ENCODE measurements at places on chromosomes 13 and 19.
A peak's percentile ranks its signal among the peaks of the same experiment; 100 is the strongest.

- H3K27ac ChIP-seq = no peak overlapping the region
- peak; percentile 33 for DNase-seq
These were observed 533 bp downstream of the LRCH1 start for GRCh38 chr13:46553521-46553885.

DNA sequence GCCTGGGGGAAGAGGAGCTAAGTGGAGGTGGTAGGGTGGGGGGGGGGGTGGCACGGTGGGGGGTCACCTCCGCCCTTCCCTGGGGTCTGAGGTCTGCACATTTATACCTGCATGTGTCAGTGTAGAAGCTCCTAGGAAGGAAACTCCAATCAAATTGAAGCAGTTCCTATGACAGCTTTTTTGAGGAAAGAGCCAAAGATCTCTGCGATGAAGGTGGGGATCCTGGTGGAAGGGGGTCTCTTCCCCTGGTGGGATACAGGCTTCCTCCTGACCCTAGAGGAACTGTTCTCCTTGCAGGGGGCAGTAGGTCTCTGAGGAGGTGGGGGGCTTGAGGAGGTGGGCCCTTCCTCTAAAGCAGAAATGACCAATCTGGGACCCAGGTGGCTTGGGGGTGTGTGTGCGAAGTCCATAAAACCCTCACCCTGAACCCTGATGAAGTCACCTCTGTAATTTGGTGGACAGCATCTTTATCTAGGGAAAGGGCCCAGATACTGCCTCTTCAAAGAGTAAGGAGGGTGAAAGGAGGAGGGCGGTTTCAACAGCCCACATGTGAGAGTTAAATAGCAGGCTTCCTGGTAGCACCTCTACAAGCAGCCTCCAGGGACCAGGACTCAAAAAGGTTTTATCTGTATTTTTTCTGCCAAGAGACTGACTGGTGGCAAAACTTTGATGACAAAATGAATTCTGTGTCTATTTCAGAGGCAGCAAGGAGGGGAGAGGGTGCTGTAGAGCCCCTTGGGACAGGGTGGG, 12.9 kb downstream of the RANBP3 start:
- no peak overlapping the region for H3K4me3 ChIP-seq
- no peak for DNase-seq
- no peak overlapping the region for H3K27ac ChIP-seq
- no peaks in the 10 kb centered on the region for H3K36me3 ChIP-seq

- H3K4me1 ChIP-seq = no peaks in the 10 kb centered on the region
- H3K27ac ChIP-seq = no peak overlapping the region
- peaks cover 15% of the 10 kb centered on the region for H3K27me3 ChIP-seq
- H3K36me3 ChIP-seq = peaks cover 57% of the 10 kb centered on the region
- no peak for DNase-seq
- no peak overlapping the region for H3K4me3 ChIP-seq
These were observed 112.1 kb downstream of the B3GLCT start for GRCh38 chr13:31311921-31312320.

DNA sequence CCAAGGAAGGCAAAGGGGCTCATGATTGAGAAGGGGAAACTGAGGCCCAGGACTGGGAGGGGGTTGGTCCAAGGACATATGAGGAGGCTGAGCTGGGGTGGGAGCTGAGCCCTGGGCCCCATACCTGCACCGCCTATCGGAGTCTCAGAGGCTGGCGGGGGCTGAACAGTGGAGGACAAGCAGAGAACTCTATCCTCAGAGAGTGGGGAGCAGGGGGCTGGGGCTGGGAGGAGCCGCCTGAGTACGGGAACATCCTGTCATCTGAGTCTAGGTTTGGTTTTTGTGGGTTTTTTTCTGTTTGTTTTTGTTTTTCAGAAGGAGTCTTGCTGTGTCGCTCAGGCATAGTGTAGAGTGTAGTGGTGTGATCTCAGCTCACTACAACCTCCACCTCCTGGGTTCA, 6.2 kb downstream of the ARRDC2 start:
- no peaks in the 10 kb centered on the region for H3K4me1 ChIP-seq
- H3K4me3 ChIP-seq = no peak overlapping the region
- peaks cover 2% of the 10 kb centered on the region for H3K36me3 ChIP-seq
- H3K27ac ChIP-seq = no peak overlapping the region

DNA sequence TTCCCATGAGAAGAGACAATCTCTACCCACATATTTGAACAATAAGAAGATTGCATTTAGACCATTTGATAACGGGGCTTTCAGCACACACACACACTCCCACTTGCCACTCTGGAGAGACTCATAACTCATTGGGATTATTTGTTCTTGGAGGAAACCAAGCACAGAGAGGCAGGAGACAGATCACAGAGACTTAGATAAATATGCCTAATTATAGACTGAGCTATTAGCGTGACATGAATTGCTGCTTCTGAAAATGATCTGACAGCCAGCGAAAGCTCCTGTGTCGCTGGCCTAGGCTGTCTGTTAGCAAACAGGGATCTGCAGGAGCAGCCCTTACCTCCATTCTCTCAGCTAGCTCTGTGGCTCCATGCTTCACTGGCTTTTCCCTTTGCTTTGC, 111.4 kb downstream of the CCNA1 start:
- peaks cover 14% of the 10 kb centered on the region for H3K4me1 ChIP-seq
- no peak for DNase-seq
- H3K36me3 ChIP-seq = peaks cover 14% of the 10 kb centered on the region
- no peak overlapping the region for H3K27ac ChIP-seq
- H3K4me3 ChIP-seq = no peak overlapping the region

- H3K27me3 ChIP-seq = peaks cover 16% of the 10 kb centered on the region
- H3K36me3 ChIP-seq = no peaks in the 10 kb centered on the region
- peaks cover 45% of the 10 kb centered on the region for H3K4me1 ChIP-seq
- H3K27ac ChIP-seq = no peak overlapping the region
- DNase-seq = no peak
These were observed 5.4 kb downstream of the ARHGAP33 start for GRCh38 chr19:35780717-35781116.

DNA sequence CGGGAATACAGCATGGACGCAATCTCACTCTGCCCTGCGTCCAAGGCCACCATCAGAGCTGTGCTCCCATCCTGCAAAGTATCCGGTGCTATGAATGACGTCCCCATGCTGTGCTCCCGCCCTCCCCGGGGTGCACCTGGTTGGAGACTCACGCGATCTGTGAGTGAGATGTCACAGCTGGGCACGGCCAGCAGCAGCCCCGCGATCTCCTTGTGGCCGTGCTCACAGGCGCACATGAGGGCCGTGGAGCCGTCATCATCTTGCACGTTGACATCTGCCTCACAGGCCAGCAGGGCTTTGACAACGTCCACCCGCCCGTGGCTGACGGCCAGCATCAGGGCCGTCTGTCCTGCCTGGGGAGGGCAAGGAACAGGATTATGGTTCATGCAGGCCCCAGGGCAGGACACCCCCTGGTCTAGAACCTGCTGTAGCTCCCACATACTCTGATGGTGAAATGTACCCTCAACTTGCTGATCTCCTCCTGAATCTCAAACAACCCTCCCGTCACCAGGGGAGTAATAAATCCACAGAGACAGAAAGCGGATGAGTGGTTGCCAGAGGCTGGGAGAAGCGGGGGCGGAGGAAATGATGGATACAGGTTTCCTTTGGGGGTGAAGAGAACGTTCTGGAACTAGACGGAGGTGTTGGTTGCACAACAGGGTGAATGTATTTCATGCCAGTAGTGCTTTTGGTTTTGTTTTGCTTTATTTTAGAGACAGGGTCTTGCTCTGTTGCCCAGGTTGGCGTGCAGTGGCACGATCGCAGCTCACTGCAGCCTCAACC, 14.5 kb upstream of the SPC24 start:
- H3K4me1 ChIP-seq = no peaks in the 10 kb centered on the region
- no peak overlapping the region for H3K4me3 ChIP-seq
- H3K27me3 ChIP-seq = no peaks in the 10 kb centered on the region
- no peak for DNase-seq
- peaks cover 23% of the 10 kb centered on the region for H3K36me3 ChIP-seq
- H3K27ac ChIP-seq = peak overlapping the region; percentile 32

DNA sequence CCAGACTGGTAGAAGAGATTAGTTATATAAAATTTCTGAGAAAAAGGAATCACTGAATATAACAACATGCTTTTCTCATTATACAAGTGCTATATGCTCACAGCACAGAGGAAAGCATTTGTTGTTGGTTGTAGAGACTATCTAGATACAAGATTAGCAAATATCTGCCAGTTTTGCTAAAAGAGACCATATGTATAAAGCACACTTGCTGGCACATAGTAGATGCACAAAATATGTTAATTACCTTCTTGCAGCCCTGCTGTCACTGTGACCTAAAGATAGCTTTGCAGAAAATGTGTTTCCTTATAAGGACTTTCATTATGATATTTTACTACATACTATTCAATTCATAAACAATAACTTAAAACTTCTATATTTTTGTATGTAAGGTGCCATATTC, 755.1 kb downstream of the PCDH9 start:
- H3K27ac ChIP-seq = no peak overlapping the region
- no peaks in the 10 kb centered on the region for H3K27me3 ChIP-seq
- H3K36me3 ChIP-seq = peaks cover 7% of the 10 kb centered on the region
- no peaks in the 10 kb centered on the region for H3K4me1 ChIP-seq

DNA sequence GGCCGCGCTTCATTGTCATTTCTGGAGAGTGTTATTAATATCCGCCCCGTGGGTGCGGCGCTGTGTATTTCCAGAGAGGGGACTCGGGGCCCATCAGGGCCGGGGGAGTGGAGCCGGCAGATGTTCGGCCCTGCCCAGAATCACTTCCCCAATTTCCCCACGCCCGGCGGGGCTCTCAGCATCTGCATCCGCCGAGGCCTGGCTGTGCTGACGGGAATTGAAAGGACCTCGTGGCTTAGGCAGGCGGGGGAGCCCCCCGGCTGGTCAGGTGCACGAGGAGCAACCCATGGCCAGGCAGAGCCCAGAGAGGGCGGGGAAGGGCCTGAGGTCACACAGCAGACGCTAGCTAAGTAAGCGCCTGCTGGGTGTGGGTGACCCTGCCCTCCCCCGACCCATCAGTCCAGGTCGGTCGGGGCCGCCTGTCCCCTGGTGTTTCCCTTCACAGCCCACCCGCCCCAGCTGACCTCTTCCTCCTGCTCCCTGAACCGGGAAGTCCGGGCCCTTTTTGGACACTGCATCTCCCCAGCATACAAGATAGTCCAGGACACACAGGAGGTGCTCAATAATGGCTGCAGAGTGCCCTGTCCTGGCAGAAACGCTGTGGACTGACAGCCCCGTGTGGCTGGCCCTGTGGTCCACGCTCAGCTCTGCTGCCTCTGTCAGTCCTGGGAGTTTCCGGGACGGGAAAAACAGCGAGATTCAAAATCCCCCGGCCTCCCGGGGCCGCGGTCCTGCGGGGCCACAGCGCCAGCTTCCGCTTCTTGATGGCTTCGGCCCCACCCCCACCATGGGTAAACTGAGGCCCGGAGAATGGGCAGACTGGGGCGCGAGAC, 22.1 kb downstream of the ARID3A start:
- DNase-seq = no peak
- no peak overlapping the region for H3K4me3 ChIP-seq
- H3K27me3 ChIP-seq = no peaks in the 10 kb centered on the region
- peaks cover 7% of the 10 kb centered on the region for H3K36me3 ChIP-seq
- no peak overlapping the region for H3K27ac ChIP-seq

- H3K4me1 ChIP-seq = peaks cover 23% of the 10 kb centered on the region
- no peaks in the 10 kb centered on the region for H3K27me3 ChIP-seq
- DNase-seq = no peak
- H3K36me3 ChIP-seq = no peaks in the 10 kb centered on the region
- peak overlapping the region; percentile 78 for H3K27ac ChIP-seq
These were observed 75.9 kb upstream of the RNF113B start for GRCh38 chr13:98252931-98253470.

DNA sequence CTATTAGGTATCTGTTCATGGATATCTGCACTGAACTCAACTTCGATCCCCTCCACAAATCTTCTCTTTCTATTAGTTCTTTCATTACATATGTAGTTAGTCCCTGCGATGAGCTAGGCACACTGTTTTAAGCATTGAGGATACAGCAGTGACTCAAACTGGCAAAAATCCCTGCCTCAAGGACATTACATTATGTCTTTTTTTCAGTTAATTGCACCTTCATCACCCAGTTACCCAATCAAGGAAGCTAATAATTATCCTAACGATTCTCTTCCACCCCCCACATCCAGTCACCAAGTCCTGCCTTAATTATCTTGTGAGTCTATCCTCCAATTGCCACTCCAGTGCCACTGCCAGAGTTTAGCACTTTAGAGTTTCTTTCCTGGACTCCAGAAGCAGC, 89.3 kb downstream of the C13orf42 start:
- H3K27ac ChIP-seq = no peak overlapping the region
- H3K4me1 ChIP-seq = peaks cover 6% of the 10 kb centered on the region
- H3K36me3 ChIP-seq = peaks cover 3% of the 10 kb centered on the region
- H3K27me3 ChIP-seq = no peaks in the 10 kb centered on the region

- H3K36me3 ChIP-seq = peaks cover 16% of the 10 kb centered on the region
- peaks cover 32% of the 10 kb centered on the region for H3K4me1 ChIP-seq
- peak overlapping the region; percentile 88 for H3K4me3 ChIP-seq
- H3K27ac ChIP-seq = peak overlapping the region; percentile 100
These were observed 811 bp upstream of the PRMT1 start for GRCh38 chr19:49676136-49676783.

- DNase-seq = no peak
- H3K27ac ChIP-seq = no peak within 1 kb of the TSS
- 0 out of 2 replicates have a peak, but pooled peaks cover 4% of the 10 kb centered on the region for H3K4me1 ChIP-seq
- no peak within 1 kb of the TSS for H3K4me3 ChIP-seq
- H3K36me3 ChIP-seq = no peaks in the 10 kb centered on the region
These were observed at the start of gene UPK1A for GRCh38 chr19:35666251-35666913. UPK1A (plus strand) TSS chr19:35666517; CDS start chr19:35666813, 296 bp downstream.

- no peak for DNase-seq
- no peaks in the 10 kb centered on the region for H3K27me3 ChIP-seq
- H3K4me3 ChIP-seq = no peak overlapping the region
- no peak overlapping the region for H3K27ac ChIP-seq
These were observed 505.6 kb downstream of the GPC6 start for GRCh38 chr13:93732186-93732585.

- no peaks in the 10 kb centered on the region for H3K27me3 ChIP-seq
- H3K4me3 ChIP-seq = no peak overlapping the region
- H3K27ac ChIP-seq = no peak overlapping the region
- H3K36me3 ChIP-seq = peaks cover 6% of the 10 kb centered on the region
These were observed 7.2 kb downstream of the FAM216B start for GRCh38 chr13:42788601-42789000.

- no peaks in the 10 kb centered on the region for H3K27me3 ChIP-seq
- peaks cover 16% of the 10 kb centered on the region for H3K4me1 ChIP-seq
- no peaks in the 10 kb centered on the region for H3K36me3 ChIP-seq
These were observed 417.1 kb downstream of the PCDH17 start for GRCh38 chr13:58048670-58049069.

DNA sequence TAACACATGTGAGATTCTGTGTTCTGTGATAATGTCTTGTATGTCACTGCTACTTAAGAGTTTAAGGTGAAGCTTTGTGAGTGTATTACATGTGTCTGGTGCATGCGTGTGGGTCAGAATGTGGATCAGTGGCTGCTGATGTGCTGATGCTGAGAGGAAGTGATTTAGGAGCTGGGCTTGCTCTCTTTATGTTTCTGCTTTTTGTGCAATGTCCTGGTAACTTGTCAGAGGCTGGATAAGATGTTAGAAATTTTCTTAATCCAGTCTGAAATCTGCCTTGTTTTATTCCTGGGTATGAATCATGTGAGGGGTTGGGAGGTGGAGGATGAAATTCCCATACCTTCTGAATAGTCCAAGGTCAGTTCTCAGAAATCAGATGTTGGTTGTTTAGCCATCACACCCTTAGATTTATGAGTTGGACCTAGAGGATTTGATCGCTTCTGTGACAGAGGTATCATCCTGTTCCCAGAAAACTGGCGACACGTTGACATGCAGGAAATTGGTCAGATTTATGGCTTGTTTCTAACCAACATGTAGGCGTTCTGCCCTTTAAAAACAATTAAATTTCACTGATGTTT, 24.5 kb upstream of the CXCL17 start:
- no peak for DNase-seq
- peaks cover 36% of the 10 kb centered on the region for H3K4me1 ChIP-seq
